ENCODE measurements at places on chromosomes 6 and 20. TPM values are rescaled to one million over a fixed set of nuclear protein-coding genes. Genes with fewer than 3 reads are reported as not detected.
A peak's percentile ranks its signal among the peaks of the same experiment; 100 is the strongest.

DNA sequence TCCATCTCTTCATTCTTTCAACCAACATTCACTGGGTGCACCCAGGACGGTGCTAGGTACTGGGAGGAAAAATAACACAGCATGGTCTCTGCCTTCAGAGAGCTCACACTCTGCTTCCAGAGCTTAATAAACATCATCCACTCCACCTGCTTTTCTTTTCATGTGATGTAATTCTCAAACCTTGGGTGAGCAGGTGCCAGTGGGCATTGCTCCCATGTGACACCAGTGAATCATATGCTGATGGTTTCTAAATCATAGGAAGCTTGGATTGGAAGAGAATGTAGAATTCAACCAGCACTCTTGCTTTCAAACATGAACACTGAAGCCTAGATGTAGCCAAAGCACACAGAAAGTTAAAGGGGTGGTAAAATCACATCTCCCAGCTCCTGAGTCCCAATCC, 189.8 kb downstream of the FOXA2 start:
- DNase-seq, result no peak

DNA sequence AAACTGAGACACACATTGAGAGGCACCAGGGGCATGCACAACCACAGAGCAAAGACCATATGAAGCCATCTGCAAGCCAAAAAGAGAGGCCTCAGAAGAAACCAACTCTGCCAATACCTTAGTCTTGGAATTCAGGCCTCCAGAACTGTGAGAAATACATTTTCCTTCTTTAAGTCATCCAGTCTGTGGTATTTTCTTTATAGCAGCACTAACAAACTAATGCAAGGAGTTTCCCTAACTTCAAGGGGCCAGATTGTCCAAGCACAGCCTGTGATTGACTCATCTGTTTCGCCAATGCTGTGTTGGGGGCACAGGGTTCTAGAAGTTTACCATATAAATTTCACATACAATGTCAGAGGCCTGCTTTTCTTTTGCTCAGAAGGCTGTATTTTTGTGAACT, 364.6 kb downstream of the GJA1 start:
- no peak for DNase-seq

- DNase-seq, result peak; percentile 78
Observed at GRCh38 chr20:62557462-62557861, 81.7 kb upstream of the GATA5 start.

Gene OR2J3
- not detected for total RNA-seq

GRCh38 chr20:6055981-6056569, 2.2 kb upstream of the LRRN4 start:
- DNase-seq, result no peak

DNA sequence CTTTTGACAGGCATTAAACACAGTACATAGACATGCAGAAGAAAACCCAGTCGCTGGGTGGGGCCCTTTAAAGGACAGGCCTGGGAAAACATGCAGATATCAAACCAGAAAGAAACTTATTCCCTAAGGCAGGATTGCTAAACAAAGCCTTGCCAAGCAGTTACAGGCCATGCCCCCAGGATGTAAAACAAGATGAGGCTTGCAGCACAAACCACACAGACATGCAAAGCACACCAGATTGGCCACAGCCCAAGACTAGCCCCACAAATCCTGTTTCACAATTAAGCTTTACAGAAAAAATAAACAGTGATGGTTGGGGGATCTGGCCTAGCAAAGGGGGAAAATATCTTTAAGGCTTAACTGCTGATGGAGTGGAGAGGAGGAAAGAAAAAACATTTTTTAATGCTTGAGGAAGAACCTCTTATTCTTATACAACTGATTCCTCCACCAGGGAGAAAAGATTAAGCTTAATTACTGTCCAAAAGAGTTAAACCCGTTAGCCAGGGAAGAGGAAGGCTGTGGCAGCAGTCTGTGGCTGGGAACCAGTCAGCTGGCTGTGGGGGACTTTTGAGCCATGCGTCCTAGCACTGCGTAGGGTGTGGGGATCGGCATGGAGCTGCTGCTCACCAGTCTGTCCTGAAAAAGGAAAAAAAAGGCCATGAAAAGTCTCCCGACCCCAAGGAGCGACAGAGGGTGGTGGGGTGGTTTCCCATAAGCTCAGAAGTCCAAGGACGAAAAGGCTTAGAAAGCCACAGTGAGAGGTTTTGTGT, 28.4 kb downstream of the COL19A1 start:
- DNase-seq, result peak; percentile 83

Gene ZDHHC14
- 1.6 TPM for total RNA-seq

DNA sequence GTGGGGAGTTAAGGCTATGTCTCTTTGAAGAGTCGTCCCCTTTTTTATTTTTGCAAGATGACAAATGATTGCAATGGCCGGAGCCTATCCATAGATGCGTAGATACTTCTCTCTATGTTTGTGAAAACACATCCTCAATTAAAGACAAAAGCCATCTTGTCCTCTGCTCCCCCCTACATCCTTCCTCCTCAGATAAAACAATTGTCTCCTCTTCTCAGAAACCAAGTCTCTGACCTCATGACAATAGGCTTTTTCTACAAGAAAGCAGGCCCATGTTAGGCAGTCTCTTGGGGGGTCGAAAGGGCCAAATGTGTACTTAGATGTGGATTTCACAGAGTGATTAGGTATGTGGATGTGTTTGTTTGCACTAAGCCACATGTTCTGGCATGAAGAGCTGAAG, 51.1 kb upstream of the SSTR4 start:
- DNase-seq, result no peak

GRCh38 chr6:163773646-163774045, 359.1 kb downstream of the QKI start:
- DNase-seq, result no peak

DNA sequence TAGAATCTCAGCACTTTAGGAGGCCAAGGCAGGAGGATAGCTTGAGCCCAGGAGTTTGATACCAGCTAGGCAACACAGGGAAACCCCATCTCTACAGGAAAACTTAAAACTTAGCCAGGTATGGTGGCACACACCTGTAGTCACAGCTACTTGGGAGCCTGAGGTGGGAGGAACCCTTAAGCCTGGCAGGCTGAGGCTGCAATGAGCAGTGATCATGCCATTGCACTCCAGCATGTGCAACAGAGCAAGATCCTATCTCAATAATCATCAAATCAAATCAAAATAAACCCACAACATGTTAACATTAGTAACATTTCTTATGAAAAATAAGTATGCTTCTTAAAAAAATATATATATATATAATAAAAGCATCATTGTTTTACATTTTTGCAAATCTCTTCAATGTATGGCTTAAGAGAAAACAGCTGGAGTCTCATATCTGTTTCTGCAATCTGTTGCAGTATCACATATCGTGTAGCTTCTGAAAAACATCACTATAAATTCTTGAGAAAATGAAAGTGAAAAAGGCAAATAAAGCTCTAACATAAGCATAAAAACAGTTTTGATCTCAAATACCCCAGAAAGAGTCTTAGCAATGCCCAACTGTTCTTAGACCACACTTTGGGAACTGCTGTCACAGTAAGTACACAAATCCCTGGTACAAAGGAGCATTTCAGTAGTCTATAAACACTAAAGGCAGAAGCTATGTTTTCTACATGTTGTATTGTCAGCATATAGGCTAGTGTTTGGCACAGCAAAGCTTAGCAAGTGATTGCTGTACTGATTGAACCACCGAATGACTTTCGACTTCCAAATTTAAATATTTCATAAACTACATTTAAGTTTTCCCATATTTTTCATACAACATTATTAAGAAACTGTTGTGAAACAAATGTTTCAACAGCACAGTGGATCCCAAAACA, 8.0 kb downstream of the MMUT start:
- DNase-seq, result no peak

DNA sequence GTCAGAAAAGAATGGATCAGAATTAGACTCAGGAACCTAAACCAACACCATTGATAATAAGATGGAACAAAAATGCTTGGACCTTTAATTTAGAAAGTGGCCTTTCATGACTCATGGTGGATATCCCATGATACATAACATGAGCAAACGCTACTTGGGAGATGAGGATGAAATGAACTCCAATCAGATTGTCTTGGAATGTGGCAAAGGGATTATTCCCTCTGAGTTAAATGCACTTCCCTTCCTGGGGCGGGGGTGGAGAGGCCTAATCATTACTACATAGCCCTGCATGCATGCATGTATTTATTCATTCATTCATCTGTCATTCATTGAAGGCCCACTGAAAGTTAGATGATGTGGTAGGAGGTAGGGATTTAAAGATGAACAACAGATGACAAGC, 174.0 kb downstream of the AIG1 start:
- peak; percentile 24 for DNase-seq

Gene TCP11
- total RNA-seq, result not detected

- DNase-seq, result peak; percentile 72
Observed at GRCh38 chr6:126002755-126003679, 16.7 kb downstream of the TRMT11 start.

DNA sequence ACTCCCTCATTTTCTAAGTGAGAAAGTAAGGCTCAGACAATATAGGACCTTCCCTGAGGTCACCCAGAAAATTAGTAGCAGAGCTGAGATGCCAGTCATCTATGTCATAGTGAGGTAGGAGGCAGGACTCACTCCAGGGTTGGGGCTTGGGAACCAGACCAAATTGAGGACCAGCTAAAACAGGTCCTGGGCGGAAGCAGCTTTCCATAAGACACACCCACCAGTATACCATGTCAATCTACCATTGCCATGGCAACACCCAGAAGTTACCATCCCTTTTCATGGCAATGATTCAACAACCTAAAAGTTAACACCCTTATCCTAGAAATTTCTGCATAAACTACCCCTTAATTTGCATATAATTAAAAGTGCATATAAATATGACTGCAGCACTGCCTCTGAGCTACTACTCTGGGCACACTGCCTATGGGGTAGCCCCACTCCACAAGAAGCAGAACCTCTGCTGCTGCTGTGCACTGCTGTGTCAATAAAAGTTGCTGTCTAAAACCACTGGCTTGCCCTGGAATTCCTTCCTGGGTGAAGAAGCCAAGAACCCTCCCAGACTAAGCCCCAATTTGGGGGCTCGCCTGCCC, 30.3 kb upstream of the OCSTAMP start:
- DNase-seq, result no peak

Gene ADGRF5
- 0.20 TPM for total RNA-seq

DNA sequence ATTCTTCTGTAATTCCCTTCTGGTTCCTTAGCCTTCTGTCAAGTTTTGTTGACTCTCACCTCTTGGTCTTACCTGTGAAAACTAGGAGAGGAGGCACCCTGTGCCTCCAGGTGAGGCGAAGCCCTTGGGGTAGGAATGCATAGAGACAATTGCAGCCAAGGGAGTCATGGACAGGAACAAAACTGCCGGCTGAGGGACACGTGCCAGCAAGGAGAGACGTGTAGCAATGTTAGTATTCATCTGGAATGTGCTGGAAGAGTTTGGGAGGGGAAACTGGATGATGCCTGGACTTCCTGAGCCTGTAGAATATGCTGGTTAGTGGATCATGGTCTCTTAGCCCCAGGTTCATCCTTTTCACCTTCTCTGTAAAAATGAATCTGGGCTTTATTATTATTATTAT, 3.9 kb upstream of the TIAM2 start:
- DNase-seq, result no peak

Gene PHACTR3
- total RNA-seq, result 0.12 TPM

DNA sequence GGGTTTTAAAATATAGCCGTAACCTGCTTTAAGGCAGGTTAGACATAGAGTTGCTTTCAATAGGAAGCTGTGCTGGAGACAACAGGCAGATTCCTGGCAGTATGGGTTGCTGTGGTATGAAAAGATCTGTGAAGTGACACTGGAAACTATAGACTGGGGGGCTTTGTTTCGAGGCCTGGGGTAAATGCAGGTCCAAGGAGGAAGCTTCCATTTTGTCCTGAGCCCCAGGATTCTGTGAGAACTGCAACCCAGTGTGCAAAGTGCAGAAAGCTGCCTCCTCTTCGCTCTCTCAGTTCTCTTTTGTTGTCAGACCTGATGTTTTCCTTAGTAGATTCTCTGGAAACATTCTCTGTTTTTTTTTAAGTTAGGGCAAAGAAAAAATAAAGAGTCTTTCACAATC, 86.9 kb downstream of the LYRM4 start:
- DNase-seq, result no peak

Gene SLC4A11
- total RNA-seq, result 0.60 TPM

DNA sequence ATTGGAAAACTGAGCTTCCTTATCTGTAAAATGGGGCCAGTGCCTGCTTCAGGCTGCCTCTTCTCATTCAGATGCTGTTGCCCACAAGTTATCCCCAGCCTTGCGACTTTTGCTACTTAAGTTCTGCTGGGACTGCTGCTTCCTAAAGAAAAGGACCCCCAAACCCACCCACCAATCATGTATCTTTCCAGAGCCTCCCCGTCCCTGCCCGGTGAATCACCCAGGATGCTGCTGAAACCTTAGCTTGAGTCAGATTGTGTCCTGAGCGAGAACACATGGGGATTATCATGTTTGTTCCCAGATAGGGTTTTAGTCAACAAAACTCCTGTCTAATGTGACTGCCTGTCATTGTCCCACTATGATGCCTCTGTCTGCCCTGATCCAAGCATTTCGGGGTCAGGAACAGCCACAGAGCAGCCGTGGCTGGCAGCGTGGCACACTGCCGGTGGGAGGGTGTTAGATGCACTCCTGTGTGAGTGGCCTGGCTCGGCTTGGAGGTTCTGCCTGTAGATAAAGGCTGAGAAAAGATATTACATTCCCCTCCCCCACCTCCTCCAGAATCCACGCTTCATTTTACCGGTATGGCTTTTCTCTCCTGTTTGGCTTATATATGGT, 79.9 kb downstream of the TOX2 start:
- peak; percentile 81 for DNase-seq

- DNase-seq, result no peak
Observed at GRCh38 chr20:58195047-58195446, 33.4 kb downstream of the ANKRD60 start.

DNA sequence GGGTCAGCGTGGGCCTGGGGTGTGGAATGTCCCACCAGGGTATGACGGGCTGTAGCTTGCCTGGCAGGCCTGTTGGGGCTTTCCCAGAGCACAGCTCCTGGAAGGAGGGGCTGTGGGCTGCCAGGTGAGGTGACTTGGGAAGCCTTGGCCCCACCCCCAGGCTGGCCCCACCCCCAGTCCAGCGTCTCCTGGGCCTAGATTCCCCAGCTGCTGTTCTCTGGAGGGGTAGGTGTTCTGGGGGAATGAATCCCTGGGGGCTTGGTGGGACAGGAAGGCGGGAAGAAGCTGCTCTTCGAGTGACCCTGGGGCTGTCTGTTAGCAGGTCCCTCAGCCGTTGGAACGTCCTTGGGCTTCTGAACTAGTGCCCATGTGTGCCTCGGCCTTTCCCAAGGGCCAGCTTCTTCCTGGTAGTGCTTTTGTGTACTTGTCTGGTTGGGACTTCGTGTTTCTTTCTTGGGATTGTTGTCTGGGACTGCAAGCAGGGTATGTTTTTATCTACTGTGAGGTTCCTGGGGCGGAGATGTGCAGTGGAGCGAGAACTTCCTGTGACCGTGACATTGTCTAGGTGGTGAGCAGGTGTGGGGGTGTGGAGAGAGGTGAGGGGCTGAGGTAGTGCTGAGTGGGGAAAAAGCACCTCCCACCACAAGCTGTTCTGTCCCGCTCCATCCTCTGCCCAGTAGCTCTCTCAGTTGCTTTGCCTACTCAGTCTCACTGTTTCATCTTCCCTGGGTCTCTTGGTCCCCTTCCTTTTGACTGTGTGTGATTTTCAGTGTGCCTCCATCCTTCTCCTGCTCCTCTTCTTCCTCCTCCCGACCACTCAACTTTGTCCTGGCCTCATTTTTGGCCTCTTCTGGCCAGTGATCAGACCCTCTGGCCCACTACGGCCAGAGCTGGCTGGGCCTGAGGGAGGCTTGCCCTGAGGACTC, 1.3 kb upstream of the DDR1 start:
- no peak for DNase-seq

- DNase-seq, result peak; percentile 8
Observed at GRCh38 chr6:73513496-73513854, 7.4 kb downstream of the EEF1A1 start.

GRCh38 chr6:111949546-111949945, 76.3 kb upstream of the FYN start:
- no peak for DNase-seq

Gene RPL7L1
- 157 TPM for total RNA-seq

Gene BMP6
- not detected for total RNA-seq

Gene SPDEF
- 0.20 TPM for total RNA-seq
